ENCODE measurements at places on chromosomes 1 and 21.

- DNase-seq = no peak
Measured at GRCh38 chr1:40059960-40060750, 19.6 kb downstream of the CAP1 start.

DNA sequence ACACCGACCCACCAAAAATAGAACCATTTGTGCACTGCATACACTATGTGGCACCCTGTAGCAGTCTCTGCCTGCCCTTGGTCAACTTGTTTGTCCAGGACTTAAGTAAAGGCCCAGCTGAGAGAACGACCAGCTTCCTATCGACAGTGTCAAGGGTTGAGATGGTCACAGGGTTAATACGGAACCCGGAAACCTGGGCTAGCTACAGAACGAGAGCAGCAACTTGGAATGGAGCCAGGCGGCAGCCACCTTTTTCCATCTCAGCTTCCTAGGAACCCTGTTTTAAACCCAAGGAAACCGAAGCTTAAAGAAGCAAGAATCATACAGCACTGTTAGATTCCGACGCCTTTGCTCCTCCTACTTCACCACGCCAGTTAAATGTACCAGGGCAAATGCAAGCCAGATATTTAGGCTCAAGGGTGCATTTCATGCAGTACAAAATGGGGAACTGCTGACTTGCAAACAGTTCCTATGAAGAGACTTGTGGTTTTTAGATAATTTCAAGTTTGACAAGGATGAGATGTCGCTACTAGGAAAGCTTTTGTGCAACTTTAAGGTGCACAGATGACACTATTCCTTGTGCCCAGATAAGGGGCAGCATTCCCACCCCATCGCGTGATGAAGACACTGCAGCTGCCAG lies 35.5 kb downstream of the SLC66A1 start:
- DNase-seq = no peak

- no peak for DNase-seq
Measured at GRCh38 chr1:205794011-205794730, 18.8 kb downstream of the SLC41A1 start.

DNA sequence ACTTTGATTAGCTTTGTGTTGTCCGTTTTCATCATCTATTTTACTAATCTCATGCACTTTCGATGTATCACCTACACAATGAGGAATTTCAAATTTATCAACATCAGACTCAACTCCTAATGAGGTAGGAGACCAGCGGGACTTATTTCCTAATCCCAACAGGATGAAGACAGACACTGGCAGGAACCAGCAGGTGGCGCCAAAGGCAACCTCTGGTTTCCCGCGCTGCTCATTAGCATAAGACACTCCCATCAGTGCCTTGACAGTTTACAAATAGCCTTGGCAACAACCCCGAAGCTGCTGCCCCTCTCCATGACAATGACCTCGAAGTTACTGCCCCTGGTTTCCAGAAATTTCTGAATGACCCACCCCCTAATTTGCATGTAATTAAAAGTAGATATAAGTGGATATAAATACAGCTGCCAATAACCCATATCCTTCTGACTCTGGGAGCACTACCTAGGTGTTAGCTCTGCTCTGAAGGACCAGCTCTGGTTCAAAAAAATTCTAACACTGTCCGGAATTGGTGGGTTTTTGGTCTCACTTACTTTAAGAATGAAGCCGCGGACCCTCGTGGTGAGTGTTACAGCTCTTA lies 974.8 kb downstream of the ADGRL2 start:
- no peak for DNase-seq

DNA sequence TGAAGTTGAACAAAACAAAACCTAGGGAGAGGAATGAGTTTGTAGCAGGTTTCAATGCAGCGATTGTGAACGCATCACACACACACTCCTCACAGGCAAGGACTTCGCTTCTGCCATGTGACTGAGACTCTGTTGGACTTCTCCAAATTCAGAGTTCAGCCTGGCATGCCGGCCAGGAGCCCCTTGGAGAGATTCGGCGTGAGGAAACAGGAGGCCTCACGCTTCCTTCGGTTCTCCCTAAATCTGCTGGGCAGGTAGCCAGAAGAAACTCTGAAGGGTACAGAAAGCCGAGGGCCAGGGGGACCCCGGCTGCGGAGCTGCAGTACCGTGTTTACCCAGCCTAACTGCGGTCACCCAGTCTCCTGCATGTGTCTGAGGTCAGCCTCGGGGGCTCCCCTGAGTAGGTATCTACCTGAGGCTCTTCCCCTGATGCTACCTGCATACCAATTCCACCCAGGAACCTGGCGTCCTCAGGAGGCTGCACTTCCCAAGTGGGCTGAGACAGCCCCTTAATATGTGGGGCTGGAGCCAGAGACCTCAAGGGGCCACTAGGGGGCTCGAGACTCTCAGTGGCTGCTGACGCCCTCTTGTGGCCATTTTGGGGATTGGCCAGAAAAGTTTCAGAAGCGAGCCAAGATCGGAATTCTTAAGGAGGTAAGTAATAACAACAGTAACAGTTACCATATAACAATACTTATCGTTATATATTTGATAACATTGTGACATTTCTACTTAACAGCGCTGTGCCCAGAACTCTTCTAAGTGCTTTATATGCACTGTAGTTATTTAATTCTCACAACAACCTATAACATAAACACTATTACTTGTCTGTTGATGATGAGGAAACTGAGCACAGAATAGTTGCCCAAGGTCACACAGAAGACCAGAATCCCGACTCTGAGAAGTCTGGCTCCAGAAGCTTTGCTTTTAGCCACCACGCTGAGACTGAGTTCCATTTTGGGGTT lies 2.7 kb upstream of the ANXA9 start:
- peak; percentile 95 for DNase-seq

DNA sequence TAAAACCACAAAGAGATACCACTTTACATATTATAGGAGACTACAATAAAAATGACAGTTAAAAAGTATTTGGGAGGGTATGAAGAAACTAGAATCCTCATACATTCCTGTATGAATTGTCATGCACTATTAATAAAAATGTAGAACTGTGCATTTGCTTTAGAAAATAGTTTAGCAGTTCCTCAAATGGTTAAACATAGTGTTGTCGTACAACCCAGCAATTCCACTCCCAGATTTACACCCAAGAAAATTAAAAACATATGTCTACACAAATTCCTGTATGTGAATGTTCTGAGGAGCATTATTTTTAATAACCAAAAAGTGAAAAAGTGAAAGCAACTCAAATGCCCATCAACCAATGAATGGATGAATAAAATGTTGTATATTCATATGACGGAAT lies 23.1 kb upstream of the PDE4B start:
- no peak for DNase-seq

DNA sequence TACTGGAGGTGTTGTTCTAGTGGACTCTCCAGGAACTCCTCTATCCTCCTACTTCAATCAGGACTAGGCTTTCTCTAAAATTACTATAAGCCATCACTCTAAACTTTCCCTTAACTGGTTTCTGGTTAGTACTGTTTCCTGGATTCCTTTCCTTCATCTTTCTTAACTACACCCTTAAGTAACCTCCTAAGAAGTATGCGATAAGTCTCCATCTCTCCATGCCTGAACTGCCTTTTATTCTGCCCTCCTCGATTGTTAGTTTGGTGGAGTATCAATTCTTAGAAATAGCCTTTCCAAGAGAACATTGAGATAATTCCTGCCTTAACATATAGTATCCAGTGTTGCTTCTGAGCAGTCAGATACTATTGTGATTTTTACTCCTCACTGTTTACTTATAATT lies 162.9 kb upstream of the PDE4B start:
- DNase-seq = no peak

DNA sequence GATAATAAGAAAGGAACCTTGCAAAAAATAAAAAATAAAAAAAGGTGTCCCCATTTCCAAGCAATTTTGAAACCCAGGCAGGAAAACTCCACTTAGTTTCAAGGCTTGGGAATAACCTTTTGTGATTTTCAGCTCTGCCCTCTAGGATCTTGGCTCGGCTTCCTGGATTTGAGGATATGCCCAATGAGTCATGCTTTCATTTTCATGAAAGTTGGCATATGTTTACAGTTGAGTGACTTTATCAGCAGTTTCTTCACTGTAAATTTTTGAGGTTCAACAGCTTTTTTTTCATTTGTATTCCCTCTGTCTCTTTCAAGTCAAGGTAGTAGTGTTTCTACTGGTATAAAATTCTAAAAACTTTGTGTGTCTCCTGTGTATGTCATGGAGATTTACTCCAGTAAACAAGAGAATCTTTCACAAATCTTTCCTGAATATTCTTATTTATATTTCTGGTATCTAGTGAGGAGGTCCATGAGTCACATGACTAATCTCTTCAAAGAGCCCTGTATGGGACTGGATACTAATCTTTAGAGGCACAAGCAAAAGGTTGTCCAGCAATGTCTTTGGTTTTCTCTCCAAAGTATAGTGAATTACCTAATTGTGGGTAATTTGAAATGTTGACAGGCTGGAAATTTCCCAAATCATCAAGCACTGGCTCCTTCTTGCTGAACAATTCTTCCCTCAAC lies 335.3 kb downstream of the BRINP2 start:
- no peak for DNase-seq

DNA sequence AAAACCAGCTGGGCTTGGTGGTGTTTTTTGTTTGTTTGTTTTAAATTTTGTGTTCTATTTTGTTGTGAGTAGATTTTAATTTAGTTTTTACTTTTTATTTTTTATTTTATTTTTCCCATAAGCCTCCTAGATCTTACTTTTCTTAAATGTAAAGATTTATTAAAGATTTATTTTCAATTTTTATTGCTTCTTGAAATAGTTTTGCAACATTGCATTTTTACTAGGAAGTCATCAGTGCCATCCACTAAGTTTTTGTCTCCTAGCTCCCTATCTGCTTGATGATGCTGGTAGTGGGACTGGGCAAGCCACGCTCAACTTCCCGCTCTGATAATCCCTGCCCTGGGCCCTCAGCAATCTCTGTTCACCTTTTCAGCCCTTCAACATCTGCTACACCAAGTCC lies 175.4 kb downstream of the CDC7 start:
- no peak for DNase-seq

GRCh38 chr1:156430303-156430702 lies 61.3 kb downstream of the RHBG start:
- DNase-seq = no peak

GRCh38 chr1:68313735-68314134 lies 81.4 kb upstream of the WLS start:
- DNase-seq = peak; percentile 67

- no peak for DNase-seq
Measured at GRCh38 chr1:75522389-75522788, 88.5 kb downstream of the SLC44A5 start.

GRCh38 chr1:228735871-228736586 lies 750 bp downstream of the RHOU start:
- peak; percentile 65 for DNase-seq

DNA sequence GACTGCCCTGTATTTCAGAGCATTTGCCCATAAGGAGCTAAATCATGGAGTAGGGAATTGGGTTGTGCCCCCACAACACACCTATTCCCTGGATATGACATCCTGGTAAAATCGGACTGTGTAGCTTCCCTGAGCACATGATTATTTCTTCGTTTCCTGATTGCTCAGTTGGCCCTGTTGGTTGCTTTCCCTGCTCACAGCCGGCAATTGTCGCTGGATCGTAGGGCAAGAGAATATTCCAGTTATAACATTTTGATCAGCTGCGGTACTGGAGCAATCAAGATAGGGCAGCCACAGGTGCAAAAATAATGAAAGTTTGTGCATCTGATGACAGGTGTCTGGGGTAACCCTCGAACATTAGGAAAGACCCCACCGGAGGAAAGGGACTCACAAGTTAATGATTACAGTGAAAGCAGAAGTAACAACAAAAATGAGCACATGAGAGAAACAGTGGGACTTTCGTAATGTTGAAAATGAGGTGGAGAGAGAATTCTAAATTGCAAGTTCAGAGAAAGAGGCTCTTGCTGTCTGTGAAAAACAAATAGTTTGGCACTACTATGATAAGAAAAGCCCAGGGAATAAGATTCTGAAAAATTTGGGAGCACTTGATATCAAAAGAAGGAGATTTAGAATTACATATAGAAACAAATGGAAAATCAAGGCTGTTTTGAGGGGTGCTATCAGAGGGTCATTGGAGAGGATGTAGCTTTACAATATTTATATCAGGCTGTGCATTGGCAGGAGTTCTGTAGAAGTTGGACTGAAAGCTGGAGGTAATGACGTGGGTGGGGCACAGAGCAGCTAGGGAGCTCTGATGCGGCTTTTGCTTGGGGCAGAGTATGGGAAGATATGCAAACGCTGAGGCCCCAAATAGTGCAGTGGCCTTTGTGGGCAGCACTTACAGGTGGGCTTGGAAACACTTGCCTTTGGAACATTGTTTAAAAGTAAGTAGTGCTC lies at the start of gene MAB21L3:
TSS of gene MAB21L3 (plus strand) at position 833 of the 957 bp plus-strand sequence. CDS start 1,217 bp downstream, outside the sequence.
- DNase-seq = no peak

DNA sequence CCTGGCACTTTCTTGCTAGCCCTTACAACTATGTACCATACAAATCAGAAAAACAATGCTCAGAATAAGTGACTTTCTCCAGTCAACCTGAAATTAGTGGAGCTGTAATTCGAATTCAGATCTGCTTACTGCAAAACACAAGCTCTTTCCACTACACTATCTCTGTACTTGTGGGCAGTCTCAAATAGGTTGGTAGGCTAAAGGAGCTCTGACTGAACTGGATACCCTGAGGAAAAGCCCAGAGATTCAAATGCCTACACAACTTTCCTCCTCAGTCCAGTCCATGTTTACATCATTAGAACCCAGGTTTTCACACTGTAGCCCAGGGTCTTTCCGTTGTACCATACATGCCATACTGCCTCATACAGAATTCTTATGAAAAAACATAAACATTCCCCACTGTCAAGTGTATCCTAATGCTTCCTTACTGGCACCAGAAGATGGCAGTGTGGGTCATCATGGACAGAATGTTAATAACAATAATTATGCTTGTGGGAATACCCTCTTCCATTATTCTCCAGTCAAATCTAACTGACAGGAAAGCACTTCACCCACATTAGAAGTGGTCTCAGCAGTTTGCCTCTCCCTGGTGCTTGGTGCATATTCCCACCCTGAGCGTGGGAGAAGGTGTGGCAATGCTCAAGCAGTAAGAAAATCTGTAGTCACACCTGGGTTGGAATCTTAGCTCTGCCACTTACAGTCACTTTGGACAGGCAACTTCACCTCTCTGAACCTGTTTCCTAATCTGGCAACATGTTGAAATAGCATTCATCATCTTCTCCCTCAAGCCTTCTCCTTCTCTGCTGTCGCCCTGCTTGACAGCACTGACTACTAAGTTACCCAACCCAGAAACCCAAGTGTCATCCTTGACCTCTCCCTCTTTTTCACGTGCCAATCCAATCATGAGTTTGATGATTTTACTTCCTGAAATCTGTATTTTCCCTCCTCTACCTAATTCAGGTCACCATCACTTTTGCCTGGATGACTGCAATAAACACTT lies 14.4 kb upstream of the ZFYVE9 start:
- peak; percentile 60 for DNase-seq

- DNase-seq = no peak
Measured at GRCh38 chr1:192703283-192704206, 67.6 kb downstream of the RGS13 start.

GRCh38 chr1:214665606-214666110 lies 62.7 kb downstream of the CENPF start:
- no peak for DNase-seq

- peak; percentile 48 for DNase-seq
Measured at GRCh38 chr21:46605767-46606426, 1.0 kb upstream of the S100B start.

- DNase-seq = peak; percentile 11
Measured at GRCh38 chr1:160954158-160955104, at the start of gene ITLN2. ITLN2 (minus strand) TSS chr1:160954809; CDS start chr1:160954741, 68 bp downstream.

- no peak for DNase-seq
Measured at GRCh38 chr1:59952065-59952464, 25.5 kb upstream of the CYP2J2 start.

- no peak for DNase-seq
Measured at GRCh38 chr1:62794053-62794452, 10.1 kb downstream of the ATG4C start.
